ENCODE measurements at places on chromosomes 2 and 18. TPM values are rescaled to one million over a fixed set of nuclear protein-coding genes. Genes with fewer than 3 reads are reported as not detected.
A peak's percentile ranks its signal among the peaks of the same experiment; 100 is the strongest.

DNA sequence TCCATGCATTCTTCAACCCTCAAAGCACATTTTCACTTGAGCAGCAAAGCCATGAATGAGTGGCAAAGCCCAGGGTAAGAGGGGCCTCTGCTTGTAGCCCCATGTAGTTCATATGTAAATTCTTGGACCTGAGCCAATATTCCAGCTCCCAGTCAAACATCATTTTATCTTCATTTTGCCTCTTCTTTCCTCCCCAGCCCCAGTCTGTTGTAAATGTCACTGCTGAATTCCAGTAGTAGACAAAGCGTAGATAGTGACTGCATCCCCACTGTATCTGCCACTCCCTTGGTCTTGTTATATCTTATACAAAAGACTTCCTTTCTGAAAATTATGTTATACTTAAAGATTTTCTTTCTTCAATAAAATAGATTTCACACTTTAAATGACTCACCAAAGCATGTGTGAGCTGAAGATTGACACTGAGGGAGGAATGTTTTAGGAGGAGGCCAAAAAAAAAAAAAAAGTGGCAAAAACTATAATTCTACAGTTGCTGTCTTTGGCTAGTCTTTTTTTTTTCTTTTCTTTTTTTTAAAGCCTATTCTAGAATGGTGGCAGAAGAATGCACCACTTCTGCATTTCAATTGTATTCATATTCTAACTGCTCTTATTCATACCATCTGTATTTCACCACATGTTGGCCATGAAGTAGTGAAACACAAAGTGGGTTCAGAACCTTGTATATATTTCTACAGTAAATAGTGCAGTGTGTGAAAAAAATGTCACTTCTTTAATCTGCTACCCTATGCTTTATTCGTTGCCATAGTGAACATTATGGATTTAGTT lies 306.1 kb downstream of the CPS1 start:
- H3K27me3 ChIP-seq, result no peaks in the 10 kb centered on the region
- H3K36me3 ChIP-seq, result no peaks in the 10 kb centered on the region
- H3K27ac ChIP-seq, result no peak overlapping the region
- no peak overlapping the region for H3K4me3 ChIP-seq
- H3K4me1 ChIP-seq, result no peaks in the 10 kb centered on the region

DNA sequence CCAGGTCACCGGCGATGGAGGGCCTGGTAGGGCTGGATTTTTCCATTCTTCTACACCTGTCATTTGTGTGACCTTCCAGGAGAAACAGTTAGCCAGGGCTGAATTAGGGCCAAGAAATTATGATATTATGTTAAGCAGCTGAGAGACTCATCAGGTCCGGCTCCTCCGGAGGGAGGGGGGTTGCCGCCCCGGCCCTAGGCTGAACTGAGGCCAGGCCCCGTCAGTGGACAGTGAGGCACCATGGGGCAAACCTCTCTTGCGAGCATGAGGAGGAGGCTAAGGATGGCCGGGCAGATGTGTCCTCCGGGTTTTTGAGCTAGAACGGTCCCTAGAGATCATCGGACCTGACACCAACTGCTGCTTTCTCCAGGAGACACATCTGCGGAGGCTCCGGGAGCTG lies 150.1 kb downstream of the SOX11 start:
- no peaks in the 10 kb centered on the region for H3K36me3 ChIP-seq
- no peak overlapping the region for H3K27ac ChIP-seq
- no peaks in the 10 kb centered on the region for H3K27me3 ChIP-seq
- H3K4me3 ChIP-seq, result no peak overlapping the region

DNA sequence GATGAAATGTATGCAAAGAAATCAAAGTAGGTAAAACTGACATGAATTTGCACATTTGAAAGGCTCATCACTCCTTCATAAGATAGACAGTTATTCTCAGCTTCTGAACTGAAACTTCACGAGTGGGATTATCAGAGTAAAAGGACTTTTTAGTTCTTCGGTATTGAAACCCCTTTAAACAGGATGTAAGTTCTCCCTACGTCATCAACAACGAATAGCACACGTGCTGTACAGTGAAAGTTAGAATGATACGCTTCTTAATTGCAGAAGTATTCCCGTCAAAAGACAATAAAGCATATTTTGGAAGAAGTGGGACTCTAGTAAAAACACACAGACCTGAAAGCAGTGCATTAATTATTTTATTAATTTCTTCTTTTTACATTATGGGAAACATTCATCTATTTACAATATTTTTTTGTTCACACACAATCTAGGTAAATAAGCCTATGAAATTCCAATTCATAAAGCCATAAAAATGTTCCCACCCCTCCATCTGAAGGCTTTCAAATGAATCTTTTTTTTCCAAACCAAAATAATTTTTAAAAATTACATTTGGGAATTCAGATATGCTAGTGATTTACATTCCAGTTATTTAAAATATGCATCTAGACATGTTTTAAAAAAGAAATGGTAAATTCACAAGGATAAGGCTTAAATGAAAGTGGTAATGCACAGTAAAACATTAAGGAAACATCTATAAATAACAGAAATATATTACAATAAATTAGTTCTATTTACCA lies 45.9 kb downstream of the TGIF1 start:
- peaks cover 20% of the 10 kb centered on the region for H3K4me1 ChIP-seq
- H3K27ac ChIP-seq, result no peak overlapping the region
- no peak for DNase-seq
- peaks cover 28% of the 10 kb centered on the region for H3K27me3 ChIP-seq

- DNase-seq, result no peak
- H3K4me1 ChIP-seq, result no peaks in the 10 kb centered on the region
- H3K4me3 ChIP-seq, result no peak overlapping the region
- no peaks in the 10 kb centered on the region for H3K27me3 ChIP-seq
- no peak overlapping the region for H3K27ac ChIP-seq
- no peaks in the 10 kb centered on the region for H3K36me3 ChIP-seq
Observed at GRCh38 chr2:58594762-58595161, 353.6 kb upstream of the FANCL start.

DNA sequence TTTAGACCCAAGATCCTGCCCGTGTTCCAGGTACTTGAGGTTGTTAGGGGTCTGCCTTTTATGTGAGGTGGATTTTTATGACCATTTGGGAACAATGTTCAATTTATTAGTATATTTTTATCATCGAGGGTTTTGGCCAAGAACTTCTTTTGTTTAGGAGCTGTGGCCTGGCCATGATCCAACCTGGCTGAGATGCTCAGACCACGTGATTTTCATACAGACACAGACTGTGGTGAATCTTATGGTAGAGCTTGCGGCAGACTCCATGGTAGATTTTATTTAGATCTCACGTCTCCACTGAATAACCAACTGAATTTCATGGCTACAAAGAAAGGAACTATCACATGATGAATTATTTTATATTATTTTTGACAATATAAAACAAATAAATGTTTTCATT lies 405.5 kb upstream of the VWC2L start:
- H3K27ac ChIP-seq, result no peak overlapping the region
- no peaks in the 10 kb centered on the region for H3K27me3 ChIP-seq
- H3K4me1 ChIP-seq, result no peaks in the 10 kb centered on the region

- no peaks in the 10 kb centered on the region for H3K36me3 ChIP-seq
- H3K4me1 ChIP-seq, result peaks cover 5% of the 10 kb centered on the region
- H3K27me3 ChIP-seq, result no peaks in the 10 kb centered on the region
Observed at GRCh38 chr2:172927641-172928357, 147.8 kb upstream of the MAP3K20 start.

- no peak overlapping the region for H3K27ac ChIP-seq
- H3K27me3 ChIP-seq, result no peaks in the 10 kb centered on the region
- H3K36me3 ChIP-seq, result no peaks in the 10 kb centered on the region
- no peak overlapping the region for H3K4me3 ChIP-seq
- no peak for DNase-seq
Observed at GRCh38 chr2:114005110-114005783, 115.4 kb downstream of the ACTR3 start.

DNA sequence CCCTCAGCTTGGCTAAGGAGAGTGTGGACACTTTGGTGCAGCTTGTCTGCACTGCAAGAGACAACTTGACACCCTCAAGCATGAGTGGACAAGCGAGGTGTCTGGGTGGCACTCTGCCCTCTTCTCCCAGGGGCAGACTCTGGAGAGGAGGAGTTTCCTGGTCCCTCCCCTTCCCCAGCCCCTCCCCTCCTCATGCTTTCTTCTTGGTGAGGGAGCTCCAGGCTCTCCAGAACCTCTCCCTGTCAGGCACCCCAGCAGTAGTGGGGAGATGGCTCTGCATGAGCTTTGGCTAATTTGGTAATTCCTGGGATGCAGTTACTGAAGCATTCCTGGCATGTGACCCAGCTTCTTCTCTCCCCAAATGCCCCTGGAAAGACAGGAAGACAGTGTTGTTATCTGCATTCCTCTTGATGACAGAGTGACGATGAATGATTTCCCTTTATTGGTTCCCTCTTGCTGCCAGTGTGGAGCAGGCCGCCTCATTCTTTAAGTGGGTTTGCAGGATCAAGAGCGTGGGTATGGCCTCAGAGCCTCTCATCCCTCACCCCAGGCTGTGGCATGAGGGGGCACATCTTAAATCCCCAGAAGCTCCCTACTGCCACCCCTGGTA lies 89.2 kb downstream of the STPG4 start:
- H3K36me3 ChIP-seq, result no peaks in the 10 kb centered on the region
- no peaks in the 10 kb centered on the region for H3K27me3 ChIP-seq
- no peak for DNase-seq
- peak overlapping the region; percentile 90 for H3K27ac ChIP-seq

DNA sequence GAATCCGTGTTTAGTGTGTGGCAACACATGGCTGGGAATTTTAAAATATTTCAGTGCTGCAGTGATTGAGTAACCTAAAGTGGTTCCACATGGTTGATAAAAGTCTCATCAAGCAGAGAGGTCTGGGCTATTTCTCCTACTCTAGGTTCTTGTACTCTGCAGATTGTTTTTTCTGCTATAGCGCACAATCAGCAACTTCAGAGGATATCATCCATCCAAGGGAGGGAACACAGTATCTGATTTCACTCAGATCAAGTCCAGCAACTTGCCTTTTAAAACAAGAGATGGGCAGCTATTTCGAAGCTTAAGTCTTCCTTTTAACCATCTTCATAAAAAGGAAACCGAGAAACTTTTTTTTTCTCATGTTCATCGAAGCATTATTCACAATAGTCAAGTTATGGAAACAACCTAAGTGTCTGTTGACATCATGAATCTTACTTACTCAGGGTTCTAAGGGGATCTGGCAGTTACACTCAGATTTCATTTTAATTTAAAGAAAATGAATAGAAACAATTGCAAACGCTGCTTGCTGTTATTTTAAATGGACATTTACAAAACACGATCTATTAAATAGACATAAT lies 172.7 kb upstream of the TRIB2 start:
- H3K27ac ChIP-seq, result no peak overlapping the region
- no peak for DNase-seq
- peaks cover 8% of the 10 kb centered on the region for H3K4me1 ChIP-seq
- H3K36me3 ChIP-seq, result no peaks in the 10 kb centered on the region

GRCh38 chr2:239619369-239619768 lies 218.5 kb upstream of the HDAC4 start:
- no peaks in the 10 kb centered on the region for H3K27me3 ChIP-seq
- no peaks in the 10 kb centered on the region for H3K36me3 ChIP-seq
- H3K4me3 ChIP-seq, result no peak overlapping the region
- DNase-seq, result no peak
- H3K27ac ChIP-seq, result no peak overlapping the region
- H3K4me1 ChIP-seq, result no peaks in the 10 kb centered on the region

DNA sequence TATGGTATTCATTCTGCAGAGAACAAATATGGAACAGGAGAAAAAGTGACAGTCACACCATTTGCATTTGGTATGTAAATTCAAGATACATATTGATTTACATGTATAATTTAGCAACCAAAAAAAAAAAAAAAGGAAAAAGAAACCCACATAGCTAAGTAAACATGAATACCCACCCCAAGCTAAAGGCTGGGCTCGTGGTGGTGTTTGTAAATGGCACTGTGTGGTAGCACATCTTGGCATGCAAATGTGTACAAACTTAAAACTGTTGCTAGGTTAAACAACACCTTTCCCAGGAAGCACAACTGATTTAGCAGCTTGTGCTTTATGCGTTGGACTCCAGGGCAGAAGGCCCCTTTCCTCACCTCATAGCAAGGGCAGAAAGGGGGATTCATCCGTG lies 481.1 kb upstream of the CELF4 start:
- no peaks in the 10 kb centered on the region for H3K4me1 ChIP-seq
- no peaks in the 10 kb centered on the region for H3K27me3 ChIP-seq
- no peaks in the 10 kb centered on the region for H3K36me3 ChIP-seq
- DNase-seq, result no peak

DNA sequence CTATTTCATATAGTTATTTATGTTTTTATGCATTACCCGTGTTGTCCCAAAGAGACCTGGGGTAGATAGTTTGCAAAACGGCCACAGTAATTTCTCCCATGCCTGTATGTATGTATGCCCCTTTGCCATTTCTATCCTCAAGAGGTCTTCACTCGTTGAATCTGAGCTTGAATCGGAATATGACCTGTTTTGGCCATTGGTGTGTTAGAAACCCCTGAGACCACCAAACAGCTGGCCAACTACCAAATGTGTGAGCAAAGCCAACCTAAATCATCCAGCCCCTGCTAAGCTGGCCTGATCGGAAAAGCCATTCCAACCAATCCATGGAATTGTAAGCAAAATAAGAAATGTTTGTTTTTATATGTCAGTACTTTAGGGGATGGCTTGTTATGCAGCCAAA lies 23.4 kb upstream of the INO80C start:
- H3K27ac ChIP-seq, result no peak overlapping the region
- no peak overlapping the region for H3K4me3 ChIP-seq
- no peaks in the 10 kb centered on the region for H3K27me3 ChIP-seq
- peaks cover 47% of the 10 kb centered on the region for H3K4me1 ChIP-seq

DNA sequence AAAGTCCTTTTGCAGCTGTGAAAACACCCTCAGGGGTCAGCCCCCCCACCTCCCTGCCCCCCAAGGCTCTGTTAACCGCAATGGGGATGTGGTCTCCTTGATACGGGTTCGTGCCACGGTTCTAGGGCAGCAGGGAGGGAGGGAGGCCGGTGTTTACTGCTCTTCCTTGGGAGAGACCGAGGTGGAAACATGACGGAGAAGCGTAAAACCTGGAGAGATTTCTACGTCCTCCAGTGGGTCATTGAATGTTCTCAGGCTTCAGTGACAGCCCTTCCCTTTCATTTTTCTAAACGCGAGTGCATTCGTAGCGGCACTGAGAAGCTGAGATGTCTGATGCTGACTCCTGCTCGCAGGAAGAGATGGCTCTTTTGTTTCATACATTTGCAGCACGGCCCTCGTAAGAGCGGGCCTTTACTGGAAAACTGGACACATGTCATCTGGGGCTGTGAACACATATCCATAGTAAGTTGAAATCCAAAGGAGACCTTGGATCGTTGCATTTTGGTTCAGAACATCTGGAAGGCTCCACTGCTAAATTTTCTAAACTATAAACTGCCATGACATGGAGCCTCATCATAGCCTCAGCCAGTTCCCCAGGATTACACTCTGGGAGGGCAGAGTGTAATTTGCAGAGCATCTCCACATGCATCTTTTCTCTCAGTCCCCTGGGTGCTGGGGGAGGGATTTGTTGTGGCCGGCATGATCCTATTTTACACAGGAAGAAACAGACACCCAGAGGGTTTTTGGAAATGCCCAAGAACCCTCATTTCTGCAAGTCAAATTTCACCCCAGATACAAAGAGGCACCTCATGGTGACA lies 40.6 kb upstream of the HDAC4 start:
- H3K27ac ChIP-seq, result no peak overlapping the region
- no peaks in the 10 kb centered on the region for H3K36me3 ChIP-seq
- DNase-seq, result peak; percentile 73
- H3K27me3 ChIP-seq, result peaks cover 6% of the 10 kb centered on the region
- H3K4me1 ChIP-seq, result peaks cover 38% of the 10 kb centered on the region

- no peak overlapping the region for H3K4me3 ChIP-seq
- H3K4me1 ChIP-seq, result peaks cover 4% of the 10 kb centered on the region
- no peaks in the 10 kb centered on the region for H3K36me3 ChIP-seq
- H3K27me3 ChIP-seq, result no peaks in the 10 kb centered on the region
- no peak overlapping the region for H3K27ac ChIP-seq
Observed at GRCh38 chr2:24459224-24460161, 31.6 kb upstream of the NCOA1 start.

LANCL1 gene
- 35.2 TPM for total RNA-seq

MYO7B gene
- total RNA-seq, result 32.3 TPM

Data from spleen (tissue), 13 donors.